ENCODE measurements at places on chromosomes 2 and 18. TPM values are rescaled to one million over a fixed set of nuclear protein-coding genes. Genes with fewer than 3 reads are reported as not detected.

TP53I3 gene
- total RNA-seq: 28.6 TPM

CKAP2L gene
- total RNA-seq: 13.5 TPM

FNDC4 gene
- total RNA-seq: 7.0 TPM

TEKT4 gene
- total RNA-seq: not detected

HAUS1 gene
- total RNA-seq: 35.5 TPM

CCDC74A gene
- total RNA-seq: 6.2 TPM

ACADL gene
- total RNA-seq: 4.9 TPM

CHRND gene
- 1.3 TPM for total RNA-seq

TUBB6 gene
- 441 TPM for total RNA-seq

ATP6V1B1 gene
- 0.63 TPM for total RNA-seq

GRHL1 gene
- 15.9 TPM for total RNA-seq

POTEI gene
- total RNA-seq: 0.05 TPM

TXNL4A gene
- total RNA-seq: 31.0 TPM

POTEC gene
- not detected for total RNA-seq

TUBB8B gene
- total RNA-seq: not detected

ARHGEF4 gene
- 7.0 TPM for total RNA-seq

COQ10B gene
- total RNA-seq: 29.5 TPM

BCL11A gene
- total RNA-seq: 10.9 TPM

MIB1 gene
- 103 TPM for total RNA-seq

TBR1 gene
- 0.11 TPM for total RNA-seq

SKOR2 gene
- total RNA-seq: not detected

ID2 gene
- 238 TPM for total RNA-seq

RFX8 gene
- 0.69 TPM for total RNA-seq

SLC11A1 gene
- 1.7 TPM for total RNA-seq

IL1R1 gene
- total RNA-seq: 34.9 TPM

CREG2 gene
- 0.63 TPM for total RNA-seq

ABCG5 gene
- not detected for total RNA-seq

SPATA3 gene
- total RNA-seq: not detected

DPP10 gene
- 12.4 TPM for total RNA-seq

SLC9A4 gene
- total RNA-seq: 2.9 TPM

APLF gene
- 15.9 TPM for total RNA-seq

KLHL30 gene
- total RNA-seq: 1.8 TPM

SIGLEC15 gene
- total RNA-seq: 2.3 TPM

ASIC4 gene
- total RNA-seq: 0.32 TPM

POTEJ gene
- not detected for total RNA-seq

CIDEA gene
- total RNA-seq: 0.48 TPM

KCNJ3 gene
- 2.3 TPM for total RNA-seq

UGT1A8 gene
- total RNA-seq: 0.16 TPM

DYTN gene
- not detected for total RNA-seq
